Fibroblast of skin of scalp (primary cell): ENCODE measurements at places on chromosomes 5 and 9.
A peak's percentile ranks its signal among the peaks of the same experiment; 100 is the strongest.

GRCh38 chr5:141680751-141681201 is 1.3 kb downstream of the ARAP3 start:
- no peak for DNase-seq

- peak; percentile 88 for DNase-seq
Observed at GRCh38 chr5:82335806-82336205, 57.7 kb upstream of the RPS23 start.

DNA sequence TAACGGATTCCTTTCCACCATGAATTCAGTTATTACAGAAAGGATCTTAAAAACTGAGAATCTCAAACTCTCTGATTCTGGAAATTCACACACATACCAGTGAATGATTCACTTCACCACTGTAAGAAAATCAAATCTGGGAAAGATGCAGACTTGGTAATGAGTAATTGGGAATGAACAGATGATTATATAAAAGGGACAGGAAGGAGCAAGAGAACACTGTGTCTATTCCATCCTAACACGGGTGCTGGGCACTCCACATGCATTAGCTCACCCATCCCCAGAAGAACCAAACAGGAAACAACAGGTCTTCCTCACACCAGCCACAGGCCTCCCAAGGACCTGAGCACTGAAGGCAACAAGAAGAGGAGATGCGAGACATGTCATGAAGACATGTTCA is 74.8 kb upstream of the ZNF622 start:
- peak; percentile 81 for DNase-seq

GRCh38 chr5:138641547-138642298 is 66.5 kb upstream of the HSPA9 start:
- DNase-seq: peak; percentile 69
